MG63 (cell line): ENCODE measurements at places on chromosomes 12 and 14. TPM values are rescaled to one million over a fixed set of nuclear protein-coding genes. Genes with fewer than 3 reads are reported as not detected.

The SLC7A7 gene
- total RNA-seq = 4.0 TPM in 1 of 2 replicates, not detected in the other

The DPF3 gene
- total RNA-seq = 2.3 and 5.6 TPM in 2 replicates

The RNASE3 gene
- total RNA-seq = not detected in 2 replicates

The HNF1A gene
- not detected in 2 replicates for total RNA-seq

The ACOT6 gene
- total RNA-seq = not detected in 2 replicates

The B4GALNT1 gene
- 8.9 and 13.9 TPM in 2 replicates for total RNA-seq

The PLEKHG7 gene
- not detected in 2 replicates for total RNA-seq

The CDKN3 gene
- 53.7 and 266 TPM in 2 replicates for total RNA-seq

The DDN gene
- 0.13 TPM in 1 of 2 replicates, not detected in the other for total RNA-seq

The RNASE7 gene
- not detected in 2 replicates for total RNA-seq

The GALNT16 gene
- 3.8 and 8.6 TPM in 2 replicates for total RNA-seq

The KITLG gene
- total RNA-seq = 16.7 and 23.4 TPM in 2 replicates

The NPFF gene
- total RNA-seq = not detected in 2 replicates

The TMCC3 gene
- total RNA-seq = not detected in 2 replicates

The SIRT4 gene
- 0.33 TPM in 1 of 2 replicates, not detected in the other for total RNA-seq

The TMEM30B gene
- total RNA-seq = not detected in 2 replicates

The CMKLR1 gene
- 1.3 and 1.5 TPM in 2 replicates for total RNA-seq

The TSPAN19 gene
- total RNA-seq = not detected in 2 replicates

The PTGER2 gene
- 0.39 and 2.7 TPM in 2 replicates for total RNA-seq

The CARMIL3 gene
- total RNA-seq = not detected in 2 replicates

The PROX2 gene
- total RNA-seq = not detected in 2 replicates

The ETFRF1 gene
- 25.6 and 71.4 TPM in 2 replicates for total RNA-seq

The TEX22 gene
- 0.22 and 0.63 TPM in 2 replicates for total RNA-seq

The VDR gene
- total RNA-seq = 14.7 and 15.9 TPM in 2 replicates

The ACOT4 gene
- 0.44 and 0.76 TPM in 2 replicates for total RNA-seq

The MMP17 gene
- 10.4 and 10.8 TPM in 2 replicates for total RNA-seq

The SMCO2 gene
- total RNA-seq = not detected in 2 replicates

The ACACB gene
- 0.20 and 2.9 TPM in 2 replicates for total RNA-seq

The EVL gene
- 17.3 and 17.9 TPM in 2 replicates for total RNA-seq

The DPPA3 gene
- not detected in 2 replicates for total RNA-seq

The DCTN2 gene
- total RNA-seq = 158 and 249 TPM in 2 replicates

The TMEM263 gene
- total RNA-seq = 32.9 and 49.1 TPM in 2 replicates

The TBC1D30 gene
- total RNA-seq = 0.20 and 0.30 TPM in 2 replicates

The SLC17A8 gene
- total RNA-seq = not detected in 2 replicates

The ETV6 gene
- total RNA-seq = 2.3 and 3.0 TPM in 2 replicates

The SERPINA9 gene
- total RNA-seq = not detected in 2 replicates

The FAM222A gene
- 0.84 and 1.8 TPM in 2 replicates for total RNA-seq

The SLC6A12 gene
- not detected in 2 replicates for total RNA-seq

The OR4L1 gene
- total RNA-seq = not detected in 2 replicates

The PPP1R36 gene
- total RNA-seq = not detected in 2 replicates

The RFC5 gene
- total RNA-seq = 28.9 and 46.2 TPM in 2 replicates

The MAP1LC3B2 gene
- 0.26 TPM in 1 of 2 replicates, not detected in the other for total RNA-seq

The SLC8A3 gene
- not detected in 2 replicates for total RNA-seq
